ENCODE measurements at places on chromosomes 4 and X.

DNA sequence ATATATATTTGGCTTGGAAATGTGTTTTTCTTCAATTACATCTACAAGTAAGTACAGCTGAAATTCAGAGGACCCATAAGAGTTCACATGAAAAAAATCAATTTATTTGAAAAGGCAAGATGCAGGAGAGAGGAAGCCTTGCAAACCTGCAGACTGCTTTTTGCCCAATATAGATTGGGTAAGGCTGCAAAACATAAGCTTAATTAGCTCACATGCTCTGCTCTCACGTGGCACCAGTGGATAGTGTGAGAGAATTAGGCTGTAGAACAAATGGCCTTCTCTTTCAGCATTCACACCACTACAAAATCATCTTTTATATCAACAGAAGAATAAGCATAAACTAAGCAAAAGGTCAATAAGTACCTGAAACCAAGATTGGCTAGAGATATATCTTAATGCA is 26.1 kb downstream of the NUDT6 start:
- DNase-seq: no peak

- DNase-seq: no peak
Measured at GRCh38 chr4:78075986-78076385, 18.9 kb downstream of the FRAS1 start.

GRCh38 chr4:165826166-165826565 is 46.9 kb upstream of the TLL1 start:
- no peak for DNase-seq

- no peak for DNase-seq
Measured at GRCh38 chr4:40838742-40839141, 89.0 kb downstream of the NSUN7 start.

DNA sequence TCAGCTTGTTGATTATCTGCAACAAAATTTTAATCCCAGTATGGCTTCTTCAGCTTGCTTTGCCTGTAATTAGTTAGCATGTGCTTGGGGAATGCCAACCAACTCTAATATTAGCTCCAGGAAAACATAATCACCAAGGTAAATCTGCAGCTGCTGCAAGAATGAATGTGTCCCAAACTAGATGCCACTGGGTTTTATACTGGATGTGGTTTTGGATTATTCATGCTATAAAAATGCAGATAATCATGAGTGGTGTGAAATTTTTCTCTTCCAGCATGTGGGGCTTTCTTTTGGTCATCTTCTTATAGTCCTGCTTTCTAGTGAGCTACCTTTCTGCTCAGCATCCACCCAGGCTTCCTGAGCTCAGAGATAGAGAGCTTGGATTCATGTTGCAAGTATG is 295.9 kb upstream of the CASK start:
- DNase-seq: peak; percentile 0

- DNase-seq: no peak
Measured at GRCh38 chr4:108107729-108108382, 60.9 kb downstream of the LEF1 start.

DNA sequence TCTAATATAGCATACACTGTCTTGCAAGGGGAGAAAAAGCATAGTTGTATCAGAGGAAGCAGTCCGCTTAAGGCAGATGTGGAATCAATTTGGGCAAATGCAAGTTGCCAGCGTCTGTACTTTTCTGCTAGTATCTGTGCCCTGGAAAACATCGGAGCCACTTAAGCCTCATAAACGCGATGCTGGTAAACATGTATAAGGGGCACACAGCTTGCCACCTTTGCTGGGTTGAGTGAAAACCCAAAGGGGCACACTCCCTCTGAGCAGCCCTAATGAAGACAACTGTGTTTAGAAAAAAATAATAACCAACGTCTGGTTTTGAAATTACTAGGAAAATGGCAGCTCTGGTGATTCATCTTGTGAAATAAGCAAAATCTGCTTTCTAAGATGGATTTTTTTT is 24.3 kb downstream of the SMIM20 start:
- no peak for DNase-seq

GRCh38 chr4:145299380-145300076 is 119.1 kb upstream of the OTUD4 start:
- peak; percentile 31 for DNase-seq

- no peak for DNase-seq
Measured at GRCh38 chrX:115311601-115312001, 22.1 kb downstream of the LUZP4 start.

- peak; percentile 25 for DNase-seq
Measured at GRCh38 chrX:101195442-101196173, 24.0 kb upstream of the DRP2 start.

- no peak for DNase-seq
Measured at GRCh38 chr4:164892018-164892417, 15.0 kb downstream of the APELA start.

GRCh38 chr4:77358315-77358928 is 201.4 kb downstream of the CCNG2 start:
- DNase-seq: peak; percentile 57

Measured in fibroblast of pulmonary artery (primary cell).